ENCODE measurements at places on chromosomes 5 and 9. TPM values are rescaled to one million over a fixed set of nuclear protein-coding genes. Genes with fewer than 3 reads are reported as not detected.

LCN6 gene
- total RNA-seq, result not detected

KLF4 gene
- total RNA-seq, result 1.2 TPM

PCDHGA3 gene
- 0.86 TPM for total RNA-seq

DAPK1 gene
- 49.6 TPM for total RNA-seq

FYB1 gene
- not detected for total RNA-seq

BASP1 gene
- total RNA-seq, result 31.7 TPM

C5orf22 gene
- 25.5 TPM for total RNA-seq

TRPM3 gene
- 0.48 TPM for total RNA-seq

CARTPT gene
- not detected for total RNA-seq
